ENCODE measurements at places on chromosomes 2 and 18. TPM values are rescaled to one million over a fixed set of nuclear protein-coding genes. Genes with fewer than 3 reads are reported as not detected.
A peak's percentile ranks its signal among the peaks of the same experiment; 100 is the strongest.

Gene IL1B
- 0.14 TPM for total RNA-seq

GRCh38 chr2:209476367-209477208 lies 52.7 kb downstream of the MAP2 start:
- no peak for DNase-seq

- DNase-seq, result no peak
These were observed 162.7 kb downstream of the INHBB start for GRCh38 chr2:120508567-120509041.

DNA sequence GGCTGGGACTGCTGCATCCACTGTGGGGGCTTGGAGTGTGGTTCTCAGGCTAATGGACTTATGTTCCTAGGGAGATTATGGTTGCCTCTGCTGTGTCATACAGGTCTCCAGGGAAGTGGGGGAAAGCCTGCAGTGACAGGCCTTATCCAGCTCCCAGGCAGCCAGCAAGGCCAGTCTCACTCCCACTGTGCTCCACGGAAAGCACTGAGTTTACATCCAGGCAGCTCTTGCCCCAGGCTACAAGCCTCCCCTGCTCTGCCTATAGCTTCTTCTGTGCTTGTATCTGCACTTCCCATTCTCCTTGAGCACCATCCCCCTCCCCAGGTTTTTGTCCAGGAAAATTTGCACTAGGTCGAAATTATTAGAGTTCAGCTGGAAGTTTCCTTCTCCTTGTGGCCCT lies 231.9 kb downstream of the ZRANB3 start:
- DNase-seq, result no peak

GRCh38 chr2:219469186-219469724 lies 29.4 kb upstream of the GMPPA start:
- DNase-seq, result no peak

- no peak for DNase-seq
These were observed 797 bp downstream of the NXPH2 start for GRCh38 chr2:138779406-138779780.

Gene STPG4
- 0.40 TPM for total RNA-seq

DNA sequence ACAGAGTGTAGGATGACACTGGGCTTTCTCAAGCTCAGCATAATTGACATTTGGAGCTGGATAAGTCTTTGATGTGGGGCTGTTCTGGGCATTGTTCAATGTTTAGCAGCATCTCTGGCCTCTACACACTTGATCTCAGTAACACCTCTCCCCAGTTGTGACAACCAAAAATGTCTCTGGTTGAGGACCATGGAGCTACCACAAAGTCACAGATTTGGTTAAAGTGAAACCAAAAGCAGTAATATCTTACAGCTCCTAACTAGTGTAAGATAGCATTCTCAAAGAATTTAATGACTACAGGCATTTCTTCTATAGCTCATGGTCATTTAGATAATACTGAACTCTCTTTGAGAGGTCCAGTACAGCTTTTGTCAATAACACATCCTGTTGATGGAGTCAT lies 23.4 kb upstream of the PAX3 start:
- no peak for DNase-seq

DNA sequence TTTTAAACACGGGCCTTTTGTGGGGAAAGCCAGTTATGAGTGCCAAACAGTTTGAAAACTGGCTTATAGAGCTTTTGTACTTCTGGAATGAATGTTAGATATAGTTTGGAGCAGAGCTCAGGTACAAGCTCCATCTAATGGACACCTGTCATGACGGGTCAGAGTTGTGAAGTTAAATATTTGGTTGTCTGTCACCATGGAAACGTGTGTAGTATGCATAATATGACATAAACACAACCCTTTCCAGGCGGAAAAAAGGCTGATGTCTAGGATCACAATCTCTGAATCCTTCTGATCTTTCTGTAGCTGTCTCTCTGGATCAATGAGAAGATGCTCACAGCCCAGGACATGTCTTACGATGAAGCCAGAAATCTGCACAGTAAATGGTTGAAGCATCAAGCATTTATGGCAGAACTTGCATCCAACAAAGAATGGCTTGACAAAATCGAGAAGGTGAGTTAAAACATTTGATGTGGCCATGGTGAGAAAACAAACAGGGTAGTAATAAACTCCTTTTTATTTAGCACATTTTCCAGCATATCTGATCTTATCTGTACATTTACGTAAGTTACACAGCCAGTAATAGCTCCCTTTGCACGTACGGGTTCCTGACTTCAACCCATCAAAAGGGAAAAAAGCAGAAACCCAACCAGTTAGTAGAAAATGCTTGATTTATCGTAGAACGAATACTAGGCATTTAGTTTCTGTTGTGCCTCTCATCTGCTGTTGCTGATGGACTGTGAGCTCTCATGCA lies 80.6 kb upstream of the EML6 start:
- DNase-seq, result no peak

DNA sequence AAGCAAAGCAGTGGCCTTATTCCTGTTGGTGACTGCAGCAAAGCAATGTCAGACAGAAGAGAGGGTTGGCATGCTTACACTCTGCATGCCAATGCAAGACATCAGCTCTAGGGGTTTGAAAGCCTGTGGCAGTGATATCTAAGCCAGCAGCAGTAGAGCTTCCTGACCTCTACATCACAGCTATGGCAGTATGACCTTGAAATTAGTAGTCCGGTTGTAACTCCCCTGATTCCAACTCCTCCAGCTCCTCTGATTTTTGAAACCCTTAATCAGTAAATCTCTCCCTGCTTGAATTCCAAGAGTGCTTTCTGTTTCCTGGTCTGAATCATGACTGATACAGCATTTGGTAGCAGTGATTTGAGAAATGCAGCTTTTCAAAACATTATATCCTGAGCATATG lies 60.0 kb upstream of the LRP1B start:
- no peak for DNase-seq

Gene FOSL2
- total RNA-seq, result 75.7 TPM

GRCh38 chr2:217256251-217256650 lies 396.4 kb upstream of the TNP1 start:
- DNase-seq, result no peak

DNA sequence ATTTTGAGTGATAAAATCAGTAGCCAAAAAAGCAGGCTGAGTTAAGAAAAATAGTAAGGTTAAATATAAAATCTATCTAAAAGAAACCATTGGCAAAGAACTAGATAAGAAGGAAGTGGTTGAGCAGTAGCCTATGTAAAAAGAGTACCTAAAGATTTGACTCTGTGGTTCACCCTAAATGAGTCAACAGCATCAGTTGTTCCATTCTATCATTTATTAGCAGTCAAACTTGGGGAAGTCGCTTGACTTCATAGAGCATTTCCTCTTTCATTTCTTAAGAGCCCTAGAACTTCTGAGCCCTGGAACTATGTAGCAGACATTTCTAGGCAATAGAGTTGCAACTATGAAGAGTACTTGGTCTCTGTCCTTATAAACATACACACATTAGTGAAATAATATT lies 381.7 kb downstream of the NUP35 start:
- DNase-seq, result no peak

DNA sequence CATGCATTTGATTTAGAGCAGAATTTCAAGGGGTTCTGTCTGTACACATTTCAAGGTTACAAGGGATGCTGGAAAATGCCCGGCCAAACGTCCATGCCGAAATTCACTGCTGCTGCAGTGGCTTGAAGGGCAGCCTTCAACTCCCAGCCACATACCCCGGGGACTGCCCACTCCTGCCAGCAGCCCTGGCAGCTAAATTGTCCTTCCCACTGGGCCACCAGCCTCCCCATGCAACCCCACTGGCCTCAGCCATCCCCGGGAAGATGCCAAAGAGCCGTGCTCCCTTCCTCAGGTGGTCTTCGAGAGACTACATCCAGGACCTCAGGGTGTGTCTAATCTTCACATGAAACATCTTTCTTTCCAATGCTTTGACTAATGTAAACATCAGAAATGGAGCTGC lies 478.7 kb upstream of the MYT1L start:
- DNase-seq, result peak; percentile 34

DNA sequence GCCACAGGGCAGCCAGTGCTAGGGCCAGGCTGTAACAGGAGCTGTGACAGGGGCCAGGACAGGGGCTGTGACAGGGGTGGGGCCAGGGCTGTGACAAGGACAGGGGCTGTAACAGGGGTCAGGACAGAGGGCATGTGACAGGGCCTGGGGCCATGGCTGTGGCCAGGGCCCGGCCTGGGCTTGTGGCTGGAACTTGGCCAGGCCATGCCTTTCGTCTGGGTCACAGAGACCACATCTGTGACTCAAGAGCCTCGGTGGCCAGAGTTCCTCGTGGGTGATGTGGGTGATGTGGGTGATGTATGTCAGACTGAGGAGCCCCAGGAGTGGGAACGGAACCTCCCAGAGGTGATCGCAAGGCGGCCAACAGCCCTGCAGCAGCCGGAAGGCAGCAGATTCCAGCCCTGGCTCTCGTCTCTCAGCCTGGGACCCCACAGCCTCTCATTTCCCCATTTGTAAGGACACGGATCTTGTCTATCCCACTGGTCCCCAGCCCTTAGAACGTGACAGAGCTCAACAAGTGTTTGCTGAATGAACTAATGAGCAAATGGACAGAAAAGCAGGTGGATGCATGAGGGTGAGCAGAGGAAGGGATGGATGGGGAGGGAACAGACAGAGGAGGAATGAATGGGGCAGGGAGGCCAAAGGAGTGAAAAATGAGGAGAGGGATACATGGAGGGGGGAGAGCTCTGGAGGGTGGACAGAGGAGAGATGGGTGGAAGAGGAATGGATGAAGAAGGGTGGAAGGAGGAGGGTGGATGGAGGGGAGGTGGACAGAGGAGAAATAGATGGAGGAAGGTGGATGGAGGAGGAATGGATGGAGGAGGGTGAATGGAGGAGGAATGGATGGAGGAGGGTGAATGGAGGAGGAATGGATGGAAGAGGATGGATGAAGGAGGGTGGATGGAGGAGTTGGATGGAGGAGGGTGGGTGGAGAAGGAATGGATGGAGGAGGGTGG lies 17.3 kb downstream of the ESPNL start:
- DNase-seq, result no peak

Gene KLHL41
- 0.12 TPM for total RNA-seq

Gene AFF3
- total RNA-seq, result 0.09 TPM

DNA sequence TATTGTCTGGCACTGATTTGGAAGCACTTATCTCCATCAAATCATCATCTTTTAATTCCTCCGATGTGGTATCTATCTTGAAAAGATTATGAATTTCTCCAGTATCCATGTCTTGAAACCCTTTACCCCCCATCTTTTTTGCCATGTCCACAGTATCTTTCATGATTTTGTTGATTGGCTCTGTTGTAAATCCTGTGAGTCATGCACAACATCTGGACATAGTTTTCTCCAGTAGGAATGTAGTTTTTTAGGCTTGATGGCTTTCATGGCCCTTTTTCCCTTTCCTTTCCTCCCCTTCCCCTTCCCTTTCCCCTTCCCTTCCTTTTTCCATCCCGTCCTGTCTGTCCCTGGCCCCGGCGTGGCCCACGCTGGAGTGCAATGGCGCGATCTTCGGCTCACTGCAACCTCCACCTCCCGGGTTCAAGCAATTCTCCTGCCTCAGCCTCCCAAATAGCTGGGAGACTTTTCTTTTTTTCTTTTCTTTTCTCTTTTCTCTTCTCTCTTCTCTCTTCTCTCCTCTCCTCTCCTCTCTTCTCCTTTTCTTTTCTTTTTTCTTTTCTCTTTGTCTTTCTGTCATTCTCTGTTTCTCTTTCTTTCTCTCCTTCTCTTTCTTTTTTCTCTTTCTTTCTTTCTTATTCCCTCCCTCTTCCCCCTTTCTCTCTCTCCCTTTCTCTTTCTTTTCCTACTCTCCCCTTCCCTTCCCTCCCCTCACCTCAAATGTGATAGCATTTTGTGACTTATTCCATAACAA lies 18.4 kb upstream of the ZNF638 start:
- no peak for DNase-seq

DNA sequence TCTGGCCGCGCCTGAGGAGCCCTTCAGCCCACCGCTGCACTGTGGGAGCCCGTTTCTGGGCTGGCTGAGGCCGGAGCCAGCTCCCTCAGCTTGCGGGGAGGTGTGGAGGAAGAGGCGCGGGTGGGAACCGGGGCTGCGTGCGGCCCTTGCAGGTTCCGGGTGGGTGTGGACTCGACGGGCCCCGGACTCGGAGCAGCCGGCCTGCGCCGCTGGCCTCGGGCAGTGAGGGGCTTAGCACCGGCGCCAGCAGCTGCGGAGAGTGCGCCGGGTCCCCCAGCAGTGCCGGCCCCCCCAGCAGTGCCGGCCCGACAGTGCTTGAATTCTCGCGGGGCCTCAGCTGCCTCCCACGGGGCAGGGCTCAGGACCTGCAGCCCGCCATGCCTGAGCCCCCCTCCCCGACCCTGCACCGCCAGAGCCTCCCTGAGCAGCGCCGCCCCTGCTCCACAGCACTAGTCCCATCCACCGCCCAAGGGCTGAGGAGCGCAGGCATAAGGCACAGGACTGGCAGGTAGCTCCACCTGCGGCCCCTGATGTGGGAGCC lies 534.2 kb downstream of the ZNF804A start:
- no peak for DNase-seq

DNA sequence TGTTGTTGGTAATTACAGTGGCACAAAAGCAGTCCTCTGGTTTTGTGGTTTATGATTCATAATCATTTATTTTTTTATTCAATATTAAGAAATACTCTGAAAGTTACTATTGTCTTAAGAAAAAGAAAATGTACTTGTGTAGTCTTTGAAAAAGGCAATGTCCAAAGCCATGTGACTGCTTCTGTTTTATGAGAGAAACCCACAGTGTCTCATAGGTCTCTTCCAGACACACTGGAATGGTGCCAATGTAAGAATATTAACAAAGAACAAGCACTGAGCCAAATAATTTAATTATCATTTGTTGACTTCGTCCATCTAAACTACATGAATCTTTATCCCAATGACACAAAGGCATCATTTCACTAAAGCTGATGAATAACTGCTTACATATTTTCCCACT lies 62.5 kb downstream of the RPRM start:
- no peak for DNase-seq

- no peak for DNase-seq
These were observed 253.4 kb downstream of the ETAA1 start for GRCh38 chr2:67650291-67651133.

- DNase-seq, result peak; percentile 96
These were observed 12.1 kb downstream of the CD226 start for GRCh38 chr18:69935319-69936190.

- no peak for DNase-seq
These were observed 212.2 kb upstream of the THUMPD2 start for GRCh38 chr2:39991298-39991697.

- no peak for DNase-seq
These were observed 124.2 kb upstream of the SATB2 start for GRCh38 chr2:199581935-199582360.

Gene TRIM54
- 0.28 TPM for total RNA-seq

DNA sequence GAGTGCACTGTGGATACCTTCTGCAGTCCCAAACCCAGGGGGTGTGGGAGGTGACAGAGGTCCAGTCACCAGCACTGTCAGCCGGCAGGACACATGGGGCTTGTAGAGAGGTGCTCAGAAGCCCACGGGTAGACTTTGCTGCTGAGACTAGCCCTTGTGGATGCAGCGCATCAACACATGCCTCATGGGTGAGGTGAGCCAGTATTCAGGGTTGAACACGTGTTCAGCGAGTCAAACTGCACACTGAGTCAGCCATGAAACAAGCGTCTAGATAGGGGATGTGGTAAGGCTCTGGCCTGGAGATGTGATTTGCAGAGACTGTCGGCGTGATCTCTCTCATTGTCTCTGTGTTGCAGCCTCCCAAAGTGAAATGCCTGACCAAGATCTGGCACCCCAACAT lies 35.8 kb upstream of the SCLY start:
- DNase-seq, result peak; percentile 61
